Activated B cell treated with CpG ODN at 0.5 μM for 24 hours (primary cell): ENCODE measurements at places on chromosomes 2 and 18. TPM values are rescaled to one million over a fixed set of nuclear protein-coding genes. Genes with fewer than 3 reads are reported as not detected.

Gene STK16
- 31.0 and 36.5 TPM in 2 replicates for total RNA-seq

Gene RBFA
- total RNA-seq: 21.6 and 23.3 TPM in 2 replicates

Gene C1GALT1C1L
- 0.17 TPM in 1 of 2 replicates, not detected in the other for total RNA-seq

Gene APCDD1
- total RNA-seq: 0.15 and 0.38 TPM in 2 replicates

Gene PAX3
- total RNA-seq: not detected in 2 replicates

Gene ANKRD53
- 0.71 and 2.5 TPM in 2 replicates for total RNA-seq

Gene SCYGR3
- total RNA-seq: not detected in 2 replicates

Gene PROKR1
- total RNA-seq: 0.05 and 0.09 TPM in 2 replicates

- peak; percentile 49 for DNase-seq
Observed at GRCh38 chr2:231717281-231718171, 9.2 kb downstream of the PTMA start.

DNA sequence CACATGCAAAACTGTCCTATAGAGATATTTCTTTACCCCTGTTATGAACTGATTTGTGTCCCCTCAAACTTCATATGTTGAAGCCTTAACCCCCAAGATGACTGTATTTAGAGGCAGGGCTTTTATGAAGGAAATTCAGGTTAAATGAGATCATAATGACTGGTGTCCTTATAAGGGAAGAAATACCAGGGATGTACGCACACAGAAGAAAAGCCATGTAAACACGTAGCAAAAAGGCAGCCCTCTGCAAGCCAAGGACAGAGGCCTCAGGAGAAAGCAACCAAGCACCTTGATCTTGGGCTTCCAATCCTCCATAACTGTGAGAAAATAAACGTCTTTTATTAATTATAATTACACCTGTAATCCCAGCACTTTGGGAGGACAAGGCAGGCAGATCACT is 101.3 kb upstream of the NDUFV2 start:
- DNase-seq: no peak

DNA sequence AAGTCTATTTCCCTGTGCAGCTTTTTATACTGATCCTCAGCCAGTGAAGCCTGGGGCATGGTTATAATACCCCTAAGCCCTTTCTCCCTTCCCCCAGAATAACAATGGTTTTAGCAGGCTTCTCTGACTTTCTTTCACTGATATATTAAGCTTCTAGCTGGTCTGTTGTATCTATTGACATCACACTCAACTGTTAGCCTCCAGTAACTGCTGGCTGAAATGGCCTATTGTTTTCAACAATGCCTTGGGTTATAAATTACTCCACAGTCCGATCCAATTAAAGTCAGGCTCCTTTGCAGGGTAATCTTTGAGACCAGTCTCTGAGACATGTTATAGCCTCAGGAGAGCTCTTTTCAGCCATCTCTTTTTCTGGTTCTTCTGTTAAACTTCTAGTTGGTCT is 2.9 kb upstream of the SLC9A4 start:
- no peak for DNase-seq

DNA sequence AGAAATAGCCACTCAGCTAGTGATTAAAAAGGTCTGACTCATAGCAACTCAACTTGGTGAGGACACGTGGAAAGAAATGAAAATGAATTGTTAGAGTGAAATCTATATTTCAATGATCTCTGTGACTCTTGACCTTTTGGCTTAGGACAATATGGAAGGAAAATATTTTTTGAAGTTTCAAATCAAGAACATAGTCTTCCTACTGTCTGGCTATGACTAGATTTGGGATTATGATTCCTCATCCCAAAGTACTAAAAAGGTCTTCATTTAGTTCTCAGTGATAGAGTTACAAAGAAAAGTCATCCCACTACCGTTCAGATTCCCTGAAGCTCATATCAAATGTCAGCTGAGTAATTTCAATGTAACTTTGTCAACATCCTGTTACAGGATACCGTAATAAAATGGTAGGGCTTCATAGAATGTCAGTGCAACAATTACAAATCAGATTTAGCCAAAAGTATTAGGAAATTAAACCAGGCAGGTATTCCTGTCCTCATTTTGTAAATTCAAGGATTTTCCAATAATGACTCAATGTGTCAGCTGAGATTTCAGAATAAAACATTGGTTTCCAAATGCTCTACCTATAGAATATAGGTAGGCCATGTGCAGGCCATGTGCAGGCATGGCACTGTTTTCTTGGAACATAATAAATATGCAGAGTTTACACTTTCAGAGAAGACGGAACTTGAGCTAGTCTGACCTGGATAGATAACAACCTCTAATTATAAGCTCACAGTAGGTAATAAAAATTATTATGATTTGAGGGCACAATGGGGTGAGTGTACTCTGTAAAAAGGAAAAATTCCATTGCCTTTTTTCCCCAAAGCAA is 36.0 kb downstream of the ANKRD29 start:
- DNase-seq: no peak

DNA sequence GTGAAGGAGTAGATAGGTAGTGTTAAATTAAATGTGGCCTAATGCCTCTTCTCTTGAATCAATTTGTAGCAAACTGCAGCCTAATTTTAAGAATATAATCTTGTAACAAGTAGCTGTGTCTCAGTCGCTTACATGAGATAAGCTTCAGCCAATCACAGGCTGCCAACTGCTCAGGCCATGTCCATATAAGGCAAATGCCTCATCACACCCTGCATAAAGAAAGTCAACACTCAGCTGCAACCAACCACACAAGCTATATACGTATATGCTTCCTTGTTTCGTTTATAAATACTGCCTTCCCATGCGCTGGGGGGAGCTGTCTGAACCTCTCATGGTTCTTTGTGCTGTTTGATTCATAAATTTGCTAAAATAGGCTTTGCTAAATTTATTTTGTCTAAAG is 476.3 kb downstream of the TRIB2 start:
- DNase-seq: no peak

- no peak for DNase-seq
Observed at GRCh38 chr2:46116150-46116549, 181.1 kb upstream of the EPAS1 start.

DNA sequence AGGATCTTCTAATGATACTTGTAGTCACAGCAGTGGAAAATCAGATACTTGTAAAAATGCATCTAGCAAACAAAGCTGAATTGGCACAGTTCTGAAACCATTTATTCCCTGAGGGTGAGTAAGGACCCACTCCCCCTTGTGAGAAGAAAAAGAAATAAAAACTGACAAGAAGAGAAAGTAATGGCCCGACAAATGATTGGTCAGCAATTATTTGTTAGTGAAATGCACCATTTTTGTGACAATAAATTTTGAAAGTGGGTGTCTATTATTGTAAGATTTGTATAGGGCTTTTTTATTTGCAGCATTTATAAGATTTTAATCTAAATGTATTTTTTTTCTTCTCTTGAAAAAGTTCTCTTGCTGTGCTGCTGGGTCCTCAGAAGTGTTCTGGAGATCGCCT is 600.8 kb downstream of the STK39 start:
- no peak for DNase-seq

- DNase-seq: no peak
Observed at GRCh38 chr2:68753318-68753717, 18.7 kb downstream of the ARHGAP25 start.

DNA sequence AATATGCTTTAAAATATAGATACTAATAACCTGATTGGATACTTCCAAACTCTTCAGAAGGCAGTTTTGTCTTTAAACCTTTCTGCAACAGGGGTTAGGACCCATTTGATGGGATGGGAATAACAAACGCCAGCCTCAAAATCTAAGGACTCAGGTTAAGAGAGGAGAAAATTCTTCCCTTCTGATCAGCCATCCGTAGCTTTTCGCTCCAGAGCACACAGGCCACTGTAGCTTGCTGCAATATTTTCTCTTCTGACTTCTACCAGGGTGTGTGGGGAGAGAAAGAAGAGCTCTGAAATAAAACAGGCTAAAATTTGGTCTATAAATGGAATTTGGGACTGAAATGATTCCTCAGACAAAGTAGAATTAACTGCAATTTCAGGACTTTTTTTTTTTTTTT is 95.1 kb downstream of the ALPK2 start:
- DNase-seq: no peak

DNA sequence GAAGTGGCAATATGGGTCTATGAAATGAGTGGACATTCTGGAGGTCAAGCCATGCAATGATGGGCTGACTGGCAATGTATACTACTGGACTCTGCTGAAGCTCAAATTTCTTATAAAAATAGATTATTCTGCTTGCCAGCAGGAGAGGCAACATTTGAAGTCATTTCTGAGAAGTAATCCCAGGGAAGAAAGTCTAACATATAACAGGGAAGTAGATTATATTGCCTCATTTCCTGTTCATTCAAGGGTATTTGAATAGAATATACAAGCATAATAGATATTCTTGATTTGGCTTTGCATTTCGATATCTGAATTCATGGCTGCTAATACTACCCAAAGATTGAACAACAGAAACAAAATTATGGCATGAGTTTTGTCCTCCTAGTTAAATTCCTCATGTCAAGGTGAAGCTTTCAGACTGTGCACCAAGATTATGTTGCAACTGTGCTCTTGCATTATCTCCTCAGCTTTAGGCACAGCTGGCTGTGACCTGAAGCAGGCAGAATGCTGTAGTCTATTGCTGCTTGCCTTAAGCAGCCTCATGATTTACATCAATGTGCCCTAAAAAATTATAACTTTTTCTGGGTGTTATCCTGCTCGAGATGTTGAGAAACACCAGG is 13.3 kb upstream of the TMX3 start:
- no peak for DNase-seq

DNA sequence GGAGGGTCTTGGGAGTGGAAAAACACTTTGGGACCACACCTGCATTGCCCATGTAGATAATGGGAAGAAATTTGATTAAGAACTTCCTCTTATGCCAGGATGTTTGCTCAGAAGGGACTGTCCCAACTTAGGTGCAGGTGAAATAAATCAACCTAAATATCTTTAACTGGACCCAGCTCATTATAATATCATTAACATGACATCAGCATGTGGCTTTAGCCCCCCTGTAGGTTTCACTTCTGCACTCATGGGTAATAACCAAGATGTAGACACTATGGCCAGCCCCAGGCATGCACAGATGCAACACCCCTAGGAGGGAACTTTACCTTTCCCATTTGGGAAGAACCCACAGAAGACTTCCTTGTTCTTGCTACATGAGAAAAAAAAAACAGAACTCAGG is 227.4 kb upstream of the ZNF804A start:
- DNase-seq: no peak

- DNase-seq: no peak
Observed at GRCh38 chr18:61922435-61922834, 29.6 kb upstream of the RNF152 start.
